Small intestine (tissue), 16 donors: ENCODE measurements at places on chromosomes 11 and 22.

DNA sequence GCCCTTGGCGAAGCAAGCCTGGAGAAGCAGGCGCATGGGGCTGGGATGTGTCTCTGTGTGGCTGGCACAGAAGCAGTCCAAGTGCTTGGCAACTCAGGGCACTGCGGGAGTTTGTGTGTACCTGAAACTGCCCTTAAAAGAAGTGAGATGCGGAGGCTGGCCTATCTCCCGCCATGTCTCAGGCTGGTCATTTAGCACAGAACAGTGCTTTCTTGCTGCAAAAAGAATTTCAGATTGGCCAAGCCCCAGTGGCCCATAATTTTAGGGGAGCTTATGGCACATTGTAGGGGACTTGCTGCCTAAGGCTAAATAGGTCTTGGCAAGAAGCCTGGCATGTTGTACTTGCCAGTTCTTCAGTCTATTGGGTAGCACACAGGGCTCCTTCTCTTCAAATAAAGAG lies 16.4 kb downstream of the EHF start:
- no peak overlapping the region for H3K27ac ChIP-seq
- no peak for DNase-seq
- no peak overlapping the region for H3K4me3 ChIP-seq
- no peaks in the 10 kb centered on the region for H3K36me3 ChIP-seq
- H3K27me3 ChIP-seq, result no peaks in the 10 kb centered on the region

GRCh38 chr11:2325123-2325522 lies 23.3 kb downstream of the TSPAN32 start:
- no peak for DNase-seq
- H3K4me3 ChIP-seq, result no peak overlapping the region
- no peaks in the 10 kb centered on the region for H3K36me3 ChIP-seq
- no peak overlapping the region for H3K27ac ChIP-seq

DNA sequence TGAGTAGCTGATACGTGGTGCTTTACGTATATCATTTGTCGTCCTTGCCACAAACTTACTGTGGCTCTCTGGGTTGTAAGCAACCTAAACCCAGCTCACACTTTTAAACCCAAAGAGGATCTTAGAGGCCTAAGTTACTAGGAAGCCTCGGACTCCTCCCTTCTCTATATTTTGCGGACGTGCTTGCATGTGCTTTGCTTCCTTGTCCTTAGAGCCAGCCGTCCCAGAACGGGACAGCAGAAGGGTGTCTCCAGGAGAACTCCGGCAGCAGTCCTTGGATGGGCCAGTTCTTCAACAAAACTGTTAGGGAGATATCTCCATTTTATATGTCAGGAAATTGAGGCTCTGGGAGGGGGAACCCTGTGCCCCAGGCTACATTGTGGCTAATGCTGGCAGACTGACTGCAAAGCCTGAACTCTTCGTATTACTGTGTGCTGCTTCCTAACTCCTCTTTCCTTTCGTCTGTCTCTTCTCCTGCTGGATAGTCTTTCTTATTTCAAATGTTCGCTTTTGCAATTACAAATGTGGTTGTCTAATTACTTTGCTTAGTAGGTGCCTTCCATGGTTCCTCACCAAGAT lies 33.8 kb downstream of the TNRC6B start:
- peaks cover 12% of the 10 kb centered on the region for H3K36me3 ChIP-seq
- no peak overlapping the region for H3K4me3 ChIP-seq
- no peak for DNase-seq
- no peaks in the 10 kb centered on the region for H3K27me3 ChIP-seq
- peaks cover 2% of the 10 kb centered on the region for H3K4me1 ChIP-seq

GRCh38 chr22:37095113-37095512 lies 14.4 kb downstream of the TMPRSS6 start:
- no peak overlapping the region for H3K27ac ChIP-seq
- H3K4me3 ChIP-seq, result no peak overlapping the region
- DNase-seq, result no peak
- peaks cover 2% of the 10 kb centered on the region for H3K27me3 ChIP-seq

- no peak overlapping the region for H3K27ac ChIP-seq
- no peak overlapping the region for H3K4me3 ChIP-seq
- H3K36me3 ChIP-seq, result no peaks in the 10 kb centered on the region
These were observed 603.0 kb upstream of the CADM1 start for GRCh38 chr11:116107229-116107628.

DNA sequence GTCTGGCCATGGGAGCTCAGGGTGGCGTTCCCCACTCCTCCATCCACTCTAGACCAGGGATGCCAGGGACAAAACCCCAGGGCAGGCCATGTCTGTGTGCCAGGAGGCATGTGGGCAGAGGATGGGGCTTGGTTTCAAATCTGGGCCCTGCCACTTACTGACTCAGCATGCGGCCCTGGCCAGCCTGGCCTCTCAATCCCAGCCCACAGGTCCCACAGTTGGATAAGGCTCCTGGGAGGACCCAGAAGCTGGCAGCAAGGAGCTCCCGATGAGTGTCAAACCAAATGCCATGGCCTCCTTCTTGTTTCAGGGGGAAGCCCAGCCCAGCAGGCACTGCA lies 1290.4 kb downstream of the BRD1 start:
- no peaks in the 10 kb centered on the region for H3K36me3 ChIP-seq
- no peaks in the 10 kb centered on the region for H3K4me1 ChIP-seq
- no peak overlapping the region for H3K27ac ChIP-seq
- H3K4me3 ChIP-seq, result no peak overlapping the region
- no peaks in the 10 kb centered on the region for H3K27me3 ChIP-seq
- no peak for DNase-seq

DNA sequence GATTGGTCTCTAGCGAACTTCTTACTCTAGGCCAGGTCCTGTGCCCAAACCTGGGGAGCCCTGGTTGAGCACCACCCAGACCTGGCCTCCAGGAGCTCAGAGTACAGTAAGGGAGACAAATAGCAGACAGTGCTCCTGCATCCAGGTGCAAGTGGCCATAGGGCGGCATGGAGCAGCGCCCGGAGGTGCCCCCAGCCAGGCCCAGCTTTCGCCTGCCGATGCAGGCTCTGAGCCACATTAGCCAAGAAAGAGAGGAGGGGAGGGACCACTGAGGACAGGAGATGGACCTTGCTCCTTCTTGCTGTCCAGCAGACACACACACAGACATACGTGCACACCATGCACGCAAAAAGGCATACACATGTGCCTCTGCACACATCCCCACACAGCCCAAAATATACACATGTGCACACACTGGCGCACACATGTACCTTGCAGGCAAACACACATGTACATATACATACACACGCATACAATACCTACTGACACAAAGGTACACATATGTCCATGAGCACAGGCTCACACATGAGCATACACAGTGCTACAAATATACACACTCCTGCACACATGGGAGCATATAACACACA lies 68.7 kb upstream of the FGF3 start:
- H3K36me3 ChIP-seq, result no peaks in the 10 kb centered on the region
- H3K4me3 ChIP-seq, result no peak overlapping the region
- no peaks in the 10 kb centered on the region for H3K27me3 ChIP-seq
- H3K27ac ChIP-seq, result no peak overlapping the region
- no peaks in the 10 kb centered on the region for H3K4me1 ChIP-seq

GRCh38 chr11:86468169-86468568 lies 93.5 kb downstream of the CCDC81 start:
- H3K27ac ChIP-seq, result no peak overlapping the region
- DNase-seq, result no peak

GRCh38 chr11:74671520-74672196 lies 59.6 kb downstream of the CHRDL2 start:
- no peak for DNase-seq
- no peaks in the 10 kb centered on the region for H3K4me1 ChIP-seq
- no peak overlapping the region for H3K4me3 ChIP-seq
- H3K27ac ChIP-seq, result no peak overlapping the region

GRCh38 chr22:25359601-25360261 lies 140.3 kb downstream of the CRYBB2 start:
- no peak for DNase-seq
- H3K4me1 ChIP-seq, result no peaks in the 10 kb centered on the region
- peaks cover 50% of the 10 kb centered on the region for H3K36me3 ChIP-seq
- H3K4me3 ChIP-seq, result no peak overlapping the region

- DNase-seq, result no peak
- no peaks in the 10 kb centered on the region for H3K36me3 ChIP-seq
- H3K27me3 ChIP-seq, result no peaks in the 10 kb centered on the region
- no peak overlapping the region for H3K27ac ChIP-seq
- H3K4me1 ChIP-seq, result no peaks in the 10 kb centered on the region
These were observed 946.2 kb downstream of the LRRC4C start for GRCh38 chr11:40513281-40513680.

DNA sequence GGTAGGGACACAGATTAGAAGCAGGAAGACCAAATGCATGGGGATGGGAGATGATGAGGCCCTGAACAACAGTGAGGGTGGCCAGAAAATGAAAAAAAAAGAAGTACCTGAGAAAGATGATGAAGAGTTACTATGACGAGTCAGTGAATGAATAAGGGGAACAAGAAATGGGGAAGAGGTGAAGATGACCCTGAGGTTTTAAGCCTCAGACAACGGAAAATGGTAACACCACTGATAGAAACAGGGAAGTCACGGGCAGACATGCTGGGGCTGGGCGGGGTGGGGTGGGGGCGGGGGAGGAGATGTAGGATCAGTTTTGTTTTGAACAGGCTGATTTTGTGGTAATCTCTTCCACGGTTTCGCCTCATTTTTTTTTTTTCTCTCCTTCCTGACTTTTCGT lies 205.1 kb upstream of the CADM1 start:
- H3K27ac ChIP-seq, result no peak overlapping the region
- no peaks in the 10 kb centered on the region for H3K27me3 ChIP-seq

DNA sequence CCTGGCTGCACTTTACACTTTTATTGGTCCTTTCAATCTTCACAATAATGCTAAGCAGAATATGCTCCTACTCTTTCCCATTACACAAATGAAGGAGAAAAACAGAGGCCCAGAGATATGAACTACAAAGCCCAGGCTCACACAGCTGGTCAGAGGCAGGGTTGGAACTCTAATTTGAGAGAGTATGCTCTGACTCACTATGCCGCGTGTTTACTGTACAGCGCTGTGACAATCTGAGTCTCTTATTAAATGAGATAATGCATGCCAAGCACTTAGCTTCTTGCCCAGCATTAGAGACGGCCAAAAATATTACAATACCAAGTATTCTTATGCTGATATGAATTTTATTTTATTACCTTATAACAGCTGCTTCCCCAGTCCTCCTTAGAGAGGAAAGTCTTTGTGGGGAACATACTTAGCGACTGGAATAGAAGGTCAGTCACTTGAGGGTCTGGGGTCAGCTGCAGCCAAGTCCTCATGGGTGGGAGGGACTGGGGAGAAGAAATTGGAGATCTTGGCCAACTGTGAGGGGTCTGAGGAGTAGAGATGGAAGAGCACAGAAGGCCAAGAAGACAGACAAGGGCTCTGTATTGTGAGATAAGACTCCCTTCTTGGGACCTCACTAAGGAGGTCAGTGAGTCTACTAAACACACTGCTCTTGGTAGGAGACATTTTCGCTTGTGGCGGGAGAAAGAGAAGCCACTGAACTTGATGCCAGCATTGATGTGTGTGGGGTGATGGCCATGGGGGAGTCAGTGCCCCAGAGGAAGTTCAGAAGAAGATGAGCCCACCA lies 150.8 kb upstream of the TIMP3 start:
- no peaks in the 10 kb centered on the region for H3K36me3 ChIP-seq
- no peaks in the 10 kb centered on the region for H3K27me3 ChIP-seq
- no peak for DNase-seq

GRCh38 chr11:96055706-96056387 lies 131.9 kb upstream of the MTMR2 start:
- H3K4me3 ChIP-seq, result no peak overlapping the region
- H3K4me1 ChIP-seq, result peaks cover 2% of the 10 kb centered on the region
- H3K36me3 ChIP-seq, result no peaks in the 10 kb centered on the region
- no peaks in the 10 kb centered on the region for H3K27me3 ChIP-seq
- DNase-seq, result no peak

GRCh38 chr11:37519781-37520180 lies 921.7 kb upstream of the RAG2 start:
- no peaks in the 10 kb centered on the region for H3K36me3 ChIP-seq
- no peak overlapping the region for H3K4me3 ChIP-seq
- DNase-seq, result no peak
- H3K4me1 ChIP-seq, result no peaks in the 10 kb centered on the region
- H3K27me3 ChIP-seq, result no peaks in the 10 kb centered on the region
